ENCODE measurements at places on chromosomes 16 and 17.

DNA sequence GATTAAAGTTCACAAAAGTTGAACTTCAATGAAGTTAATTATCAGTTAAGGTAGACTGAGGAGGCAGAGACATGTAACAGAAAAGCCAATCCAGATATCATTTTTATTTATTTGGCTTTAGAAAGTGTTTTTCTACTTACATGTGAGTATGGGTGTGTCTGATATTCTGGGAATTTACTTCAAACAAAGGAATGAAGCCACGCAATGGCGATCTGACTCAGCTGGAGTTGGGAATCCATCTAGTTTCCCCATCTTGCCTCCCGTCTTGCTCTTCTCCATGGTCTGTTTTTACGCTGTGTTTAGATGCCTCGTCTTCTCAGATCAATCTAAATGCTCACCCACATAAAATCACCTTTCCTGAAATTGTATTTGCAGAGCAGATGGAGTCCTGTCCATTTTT, 1.7 kb upstream of the KCNJ16 start:
- no peak for DNase-seq

- DNase-seq: no peak
Measured at GRCh38 chr17:19264268-19264667, 27.1 kb downstream of the EPN2 start.

- no peak for DNase-seq
Measured at GRCh38 chr16:52247737-52248136, 299.2 kb downstream of the TOX3 start.

- no peak for DNase-seq
Measured at GRCh38 chr16:71927383-71927782, 32.1 kb downstream of the IST1 start.

GRCh38 chr17:55420067-55420775, 1.4 kb downstream of the MMD start:
- no peak for DNase-seq

GRCh38 chr16:79523971-79524370, 76.6 kb downstream of the MAF start:
- no peak for DNase-seq

GRCh38 chr16:31694461-31694860, 166.8 kb downstream of the AHSP start:
- DNase-seq: no peak

DNA sequence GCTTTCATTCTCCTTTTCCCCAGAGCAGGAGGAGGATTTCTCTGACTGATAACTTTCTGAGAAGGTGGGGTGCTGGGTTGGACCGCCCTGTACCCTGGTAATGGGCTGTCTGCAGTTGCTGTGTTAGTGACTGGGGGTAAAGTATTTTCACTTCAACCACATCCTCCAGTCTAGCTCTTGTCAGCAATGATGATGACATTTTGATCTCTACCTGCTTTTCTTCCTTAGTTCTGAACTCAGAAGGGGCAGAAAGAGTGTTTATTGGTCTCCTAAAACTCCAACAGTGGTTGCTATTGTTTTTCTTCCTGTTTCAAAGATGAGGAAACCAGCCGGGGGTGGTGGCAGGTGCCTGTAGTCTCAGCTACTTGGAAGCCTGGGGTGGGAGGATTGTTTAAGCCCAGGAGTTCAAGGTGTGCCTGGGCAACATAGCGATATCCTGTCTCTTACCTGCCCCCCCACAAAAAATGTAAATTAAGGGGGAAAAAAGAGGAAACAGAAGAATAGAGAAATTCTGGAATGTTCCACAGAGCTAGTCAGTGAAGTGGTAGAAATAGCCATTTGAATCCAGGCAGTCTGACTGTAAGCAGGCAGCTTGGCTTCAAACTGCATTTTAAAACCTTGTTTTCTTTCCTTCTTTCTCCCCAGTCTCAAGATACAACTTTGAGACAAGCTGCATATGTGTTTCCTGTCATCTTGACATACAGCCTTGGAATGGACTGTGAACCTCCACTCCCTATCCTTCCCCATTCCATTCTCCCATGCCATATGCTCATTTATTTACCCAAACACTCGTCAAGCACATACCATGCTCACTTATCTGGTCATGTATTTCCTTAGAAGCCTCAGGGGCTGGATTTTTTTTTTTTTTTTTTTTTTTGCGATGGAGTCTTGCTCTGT, 3.3 kb upstream of the N4BP1 start:
- no peak for DNase-seq

GRCh38 chr16:12925026-12925800, 23.8 kb downstream of the SHISA9 start:
- DNase-seq: no peak

GRCh38 chr17:48641541-48642058, 15.4 kb upstream of the HOXB9 start:
- DNase-seq: no peak

DNA sequence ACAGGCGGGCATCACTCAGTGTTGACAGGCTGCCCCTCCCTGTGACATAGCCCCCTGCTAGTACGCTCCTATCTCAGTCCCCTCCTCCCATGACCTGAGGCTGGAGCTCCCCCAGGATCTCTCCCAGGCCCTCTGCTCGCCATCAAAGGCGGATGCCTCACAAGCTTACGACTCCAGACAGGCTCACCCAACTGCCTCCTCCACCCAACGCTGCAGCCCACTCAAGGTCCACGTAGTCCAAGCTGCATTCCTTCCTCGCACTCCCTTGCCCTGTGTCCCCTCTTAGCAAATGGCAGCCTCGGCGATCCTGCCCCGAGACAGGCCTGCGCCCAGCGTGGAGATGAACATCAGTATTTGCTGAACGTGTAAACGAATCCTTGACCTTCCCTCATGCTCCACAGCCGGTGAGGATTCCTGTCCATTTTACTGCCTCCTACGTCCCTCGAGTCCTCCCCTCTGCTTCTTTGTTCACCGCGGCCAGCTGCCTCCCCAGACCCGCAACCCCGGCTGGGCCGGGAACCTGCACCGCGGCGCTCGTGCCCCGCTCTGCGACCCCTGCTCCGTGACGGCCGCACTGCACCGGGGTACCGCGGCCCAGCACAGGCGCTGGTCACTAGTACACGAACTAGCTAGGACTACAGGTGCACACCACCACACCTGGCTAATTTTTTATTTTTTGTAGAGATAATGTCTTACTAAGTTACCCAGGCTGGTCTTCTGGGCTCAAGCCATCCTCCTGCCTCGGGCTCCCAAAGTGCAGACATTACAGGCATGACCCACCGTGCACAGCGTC, 838 bp upstream of the TMEM97 start:
- DNase-seq: no peak

- DNase-seq: no peak
Measured at GRCh38 chr16:12082226-12082887, 105.8 kb downstream of the SNX29 start.

- DNase-seq: no peak
Measured at GRCh38 chr17:63369233-63369632, 76.9 kb downstream of the CYB561 start.

- DNase-seq: no peak
Measured at GRCh38 chr17:30226878-30227277, 8.6 kb downstream of the SLC6A4 start.

GRCh38 chr17:17682293-17682736, 1.1 kb downstream of the RAI1 start:
- DNase-seq: no peak

- DNase-seq: peak; percentile 20
Measured at GRCh38 chr16:89764711-89765201, 43.4 kb downstream of the ZNF276 start.

GRCh38 chr17:81405411-81405872, 10.2 kb downstream of the BAHCC1 start:
- DNase-seq: no peak

- no peak for DNase-seq
Measured at GRCh38 chr16:22732959-22733358, 81.0 kb upstream of the HS3ST2 start.

GRCh38 chr16:66374176-66374575, 7.7 kb downstream of the CDH5 start:
- DNase-seq: no peak

DNA sequence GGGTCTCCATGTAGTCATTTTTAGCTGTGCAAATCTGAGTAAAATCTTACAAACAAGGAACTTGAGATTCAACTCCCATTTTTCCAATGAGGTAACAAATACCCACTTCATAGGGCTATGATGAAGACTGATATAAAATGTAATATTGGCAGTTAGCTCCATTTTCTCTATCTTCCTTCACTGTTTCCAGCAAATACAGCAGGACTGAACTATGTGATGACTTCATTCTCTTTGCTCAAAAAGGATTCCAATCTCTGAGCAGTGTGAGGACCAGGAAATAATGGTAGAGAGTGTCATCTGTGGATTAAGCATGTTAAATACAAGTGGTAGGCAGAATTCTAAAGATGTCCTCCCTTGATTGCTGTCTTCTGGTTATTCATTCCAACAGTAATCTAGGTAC, 18.3 kb downstream of the RND2 start:
- no peak for DNase-seq

- DNase-seq: no peak
Measured at GRCh38 chr17:65918500-65918899, 273.4 kb downstream of the CEP112 start.

DNA sequence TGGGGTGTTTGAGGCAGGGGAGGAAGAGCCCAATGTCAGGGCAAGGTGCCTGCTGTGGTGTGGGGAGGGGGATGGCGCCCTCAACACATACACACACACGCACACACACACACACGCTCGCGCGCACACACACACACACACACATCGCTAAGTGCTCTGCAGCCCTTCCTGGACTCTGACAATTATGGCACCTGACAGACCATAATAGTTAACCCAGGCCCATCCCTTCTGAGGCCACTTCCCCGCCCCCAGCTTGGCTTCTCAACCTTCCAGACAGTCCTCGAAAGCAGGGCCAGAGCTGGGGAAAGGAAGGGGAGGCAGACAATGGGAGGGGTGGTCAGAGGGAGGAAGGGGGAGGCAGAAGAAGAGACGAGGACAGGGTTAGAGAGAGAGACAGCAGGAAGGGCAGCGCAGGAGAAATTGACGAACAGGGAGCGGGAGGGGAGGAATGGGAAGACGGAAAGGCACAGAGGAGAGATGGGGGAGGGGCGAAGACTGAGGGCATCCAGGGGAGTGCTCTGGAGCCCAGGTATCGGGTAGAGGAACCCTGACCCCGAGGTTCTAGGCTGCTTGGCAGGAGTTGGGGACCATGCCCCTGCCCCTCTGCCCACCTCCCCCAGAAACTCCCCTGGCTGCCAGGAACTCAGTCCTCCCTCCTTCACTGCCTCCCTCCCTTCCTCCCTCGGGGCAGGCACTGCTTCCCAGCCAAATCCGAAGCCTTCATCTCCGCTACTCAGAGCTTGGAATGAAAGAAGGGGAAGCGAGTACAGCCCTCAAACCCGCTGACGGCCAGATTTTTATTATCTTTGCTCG, 4.0 kb downstream of the SRCIN1 start:
- no peak for DNase-seq

- no peak for DNase-seq
Measured at GRCh38 chr17:82647593-82648164, 565 bp downstream of the WDR45B start.

- no peak for DNase-seq
Measured at GRCh38 chr16:80611930-80612327, 71.1 kb downstream of the DYNLRB2 start.

Measured in esophagus squamous epithelium (tissue), 5 donors.